ENCODE measurements at places on chromosomes 1 and 21.

- DNase-seq, result no peak
Observed at GRCh38 chr1:35708441-35708921, 10.2 kb downstream of the C1orf216 start.

- no peak for DNase-seq
Observed at GRCh38 chr1:26524181-26524580, 5.4 kb upstream of the RPS6KA1 start.

DNA sequence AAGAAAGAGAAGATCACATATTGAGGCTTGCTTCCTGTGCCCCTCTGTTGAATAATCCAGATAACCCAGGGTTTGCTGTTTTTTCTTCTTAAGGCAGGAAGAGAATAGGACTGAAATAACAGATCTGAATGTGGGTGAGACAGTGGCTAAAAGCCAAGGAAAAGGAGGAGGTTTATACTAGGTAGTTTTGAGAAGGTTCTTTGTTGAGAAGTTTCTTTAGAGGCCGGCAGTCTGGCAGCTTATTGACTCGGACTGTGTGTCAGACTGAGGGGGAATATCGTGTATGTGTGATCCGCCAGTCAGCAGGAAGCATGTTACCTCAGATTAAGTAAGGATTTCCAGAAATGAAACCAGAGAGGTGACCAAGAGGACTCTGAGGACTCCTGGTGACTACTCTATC lies 119.8 kb downstream of the PLA2G4A start:
- no peak for DNase-seq

DNA sequence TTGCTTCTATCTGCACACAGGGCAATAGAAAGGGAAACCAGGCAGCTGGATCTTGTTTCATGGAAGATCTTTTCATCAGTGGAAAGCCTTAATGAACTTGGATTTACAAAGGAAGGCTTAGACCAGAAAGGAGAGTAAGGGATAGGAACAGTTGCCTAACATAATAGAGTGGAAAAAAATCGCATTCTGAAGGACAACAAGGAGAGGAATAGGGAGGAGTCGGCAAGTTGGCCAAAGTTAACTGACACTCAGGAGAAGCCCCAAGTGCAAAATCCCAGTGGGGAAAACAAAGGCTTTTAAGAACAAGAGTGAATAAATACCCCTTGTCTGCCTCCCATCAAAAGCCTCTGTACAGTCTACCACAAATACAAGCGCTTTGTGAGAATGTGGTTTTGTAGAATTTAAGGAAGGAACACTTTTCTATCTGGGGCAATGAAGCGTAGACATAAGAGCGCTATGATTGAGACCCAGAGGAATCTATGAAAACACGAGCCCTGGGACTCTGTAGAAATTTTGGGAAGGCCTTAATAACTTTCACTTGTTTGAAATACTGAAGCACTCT lies 74.1 kb downstream of the ZNF648 start:
- DNase-seq, result no peak

DNA sequence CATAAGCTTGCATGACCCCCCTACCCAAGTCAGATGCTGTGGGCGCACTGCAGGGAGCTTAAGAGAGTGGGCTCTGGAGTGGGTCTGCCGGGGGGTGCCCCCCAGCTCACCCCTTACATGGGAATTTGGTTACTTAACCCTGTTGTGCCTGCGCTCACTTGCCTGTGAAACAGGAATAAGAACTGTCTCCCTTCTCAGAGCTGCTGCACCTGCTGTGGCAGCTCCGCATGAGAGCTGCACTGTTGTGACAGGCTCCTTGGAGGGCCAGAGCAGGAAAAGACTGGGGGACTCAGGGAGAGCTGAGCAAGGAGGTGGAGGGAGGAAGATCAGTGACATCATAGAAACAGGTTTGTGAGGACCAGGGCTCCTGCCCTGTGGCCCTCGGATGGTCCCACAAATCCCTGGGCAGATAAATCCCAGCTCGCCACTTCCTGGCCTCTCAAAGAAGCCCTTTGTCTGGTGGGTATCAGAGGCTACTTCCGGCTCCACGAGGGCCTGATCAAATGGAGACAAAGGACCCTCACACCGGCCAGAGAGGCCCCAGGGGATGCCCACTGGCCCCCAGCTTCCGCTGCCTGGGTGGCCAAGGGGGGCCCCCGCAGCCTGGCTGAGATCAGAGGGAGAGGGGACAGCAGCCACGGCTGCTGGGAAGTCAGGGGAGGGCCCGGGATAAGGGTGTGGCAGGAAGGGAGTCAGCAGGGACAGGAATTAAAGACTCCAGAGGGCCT lies 28.9 kb upstream of the LAPTM5 start:
- DNase-seq, result no peak

DNA sequence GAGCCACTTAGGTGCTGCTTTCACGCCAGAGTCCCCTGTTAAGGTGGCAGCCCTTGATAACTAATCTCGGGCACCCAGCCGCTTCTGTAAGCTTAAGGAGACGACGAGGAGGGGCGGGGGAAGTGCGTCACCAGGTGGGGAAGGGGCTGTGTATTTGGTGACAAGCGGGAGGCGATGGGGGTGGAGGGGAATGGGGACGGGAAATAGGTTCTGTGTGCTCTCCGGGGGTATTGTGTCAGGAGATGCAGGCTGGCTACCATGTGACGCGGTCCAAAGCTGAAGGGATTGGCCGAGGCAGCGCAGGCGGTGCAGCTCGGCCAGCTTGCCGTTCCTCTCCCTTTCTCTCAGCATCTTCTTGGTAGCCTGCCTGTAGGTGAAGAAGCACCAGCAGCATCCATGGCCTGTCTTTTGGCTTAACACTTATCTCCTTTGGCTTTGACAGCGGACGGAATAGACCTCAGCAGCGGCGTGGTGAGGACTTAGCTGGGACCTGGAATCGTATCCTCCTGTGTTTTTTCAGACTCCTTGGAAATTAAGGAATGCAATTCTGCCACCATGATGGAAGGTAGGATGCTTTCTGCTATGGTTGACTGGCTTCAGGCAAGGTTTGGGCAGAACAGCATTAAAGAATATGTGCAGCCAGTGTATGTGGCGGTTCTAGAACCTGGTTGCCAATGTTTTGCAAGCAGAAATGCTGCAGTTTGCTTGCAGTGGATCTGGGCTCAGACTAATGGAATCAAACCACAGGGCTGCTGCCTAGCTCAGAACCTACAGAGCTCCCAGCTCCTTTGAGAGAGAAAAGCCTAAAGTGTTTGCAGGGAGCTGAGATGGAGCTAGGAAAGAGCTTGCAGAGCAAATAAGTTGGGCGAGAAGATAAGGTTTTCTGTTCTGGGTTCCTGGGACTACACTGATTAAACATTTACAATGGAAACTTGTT lies at the start of gene SGIP1:
Gene SGIP1 (plus strand): TSS at position 350 of the 937 bp plus-strand sequence. CDS start 206 bp downstream, at position 556.
- no peak for DNase-seq

GRCh38 chr1:110875216-110875731 lies 2.3 kb downstream of the CD53 start:
- no peak for DNase-seq

DNA sequence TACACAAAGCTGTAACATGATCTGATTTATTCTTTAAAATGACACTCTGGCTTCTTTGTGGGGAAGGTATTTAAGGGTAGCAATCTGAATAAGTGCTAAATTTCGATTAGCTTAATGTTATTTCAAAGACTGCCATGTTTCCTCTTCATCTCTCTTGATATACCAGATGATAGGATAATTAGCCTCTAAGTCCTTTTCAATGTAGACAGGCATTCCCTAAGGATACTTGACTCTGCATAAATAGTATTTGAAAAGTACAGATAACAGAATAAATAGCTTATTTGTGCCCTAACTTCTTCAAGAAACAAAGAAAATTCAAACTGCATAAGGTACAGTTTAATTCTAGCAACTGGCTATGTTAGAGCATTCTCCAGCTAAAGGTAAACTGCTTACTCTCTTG lies 46.2 kb downstream of the ARHGAP29 start:
- no peak for DNase-seq

DNA sequence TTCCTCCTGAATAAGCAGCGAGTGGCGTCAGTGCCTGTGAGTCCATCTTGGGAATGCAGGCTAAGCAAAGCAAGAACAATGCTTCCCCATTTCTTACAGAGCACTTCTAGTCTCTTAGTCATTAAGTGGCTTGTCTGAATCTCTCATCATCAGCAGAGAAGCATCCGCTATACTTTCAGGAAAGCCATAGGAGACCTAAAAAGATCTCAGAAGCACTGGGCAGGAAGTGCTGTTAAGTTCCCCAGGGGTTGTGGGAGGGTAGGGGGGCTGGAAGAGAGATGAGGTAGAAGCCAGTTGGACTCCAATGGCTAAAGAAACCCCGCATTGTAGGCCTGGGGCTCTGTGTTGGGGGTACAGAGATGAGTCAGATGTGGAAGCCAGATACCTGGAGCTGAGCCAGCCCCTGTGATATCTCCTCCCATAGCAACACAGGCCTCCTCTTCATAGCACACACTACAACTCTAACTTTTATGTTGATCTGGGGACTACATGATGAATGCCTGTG lies 44.9 kb downstream of the SYT6 start:
- DNase-seq, result no peak

GRCh38 chr21:42475036-42475435 lies 21.0 kb downstream of the RSPH1 start:
- DNase-seq, result no peak

GRCh38 chr1:163346326-163346870 lies 24.6 kb downstream of the NUF2 start:
- no peak for DNase-seq

DNA sequence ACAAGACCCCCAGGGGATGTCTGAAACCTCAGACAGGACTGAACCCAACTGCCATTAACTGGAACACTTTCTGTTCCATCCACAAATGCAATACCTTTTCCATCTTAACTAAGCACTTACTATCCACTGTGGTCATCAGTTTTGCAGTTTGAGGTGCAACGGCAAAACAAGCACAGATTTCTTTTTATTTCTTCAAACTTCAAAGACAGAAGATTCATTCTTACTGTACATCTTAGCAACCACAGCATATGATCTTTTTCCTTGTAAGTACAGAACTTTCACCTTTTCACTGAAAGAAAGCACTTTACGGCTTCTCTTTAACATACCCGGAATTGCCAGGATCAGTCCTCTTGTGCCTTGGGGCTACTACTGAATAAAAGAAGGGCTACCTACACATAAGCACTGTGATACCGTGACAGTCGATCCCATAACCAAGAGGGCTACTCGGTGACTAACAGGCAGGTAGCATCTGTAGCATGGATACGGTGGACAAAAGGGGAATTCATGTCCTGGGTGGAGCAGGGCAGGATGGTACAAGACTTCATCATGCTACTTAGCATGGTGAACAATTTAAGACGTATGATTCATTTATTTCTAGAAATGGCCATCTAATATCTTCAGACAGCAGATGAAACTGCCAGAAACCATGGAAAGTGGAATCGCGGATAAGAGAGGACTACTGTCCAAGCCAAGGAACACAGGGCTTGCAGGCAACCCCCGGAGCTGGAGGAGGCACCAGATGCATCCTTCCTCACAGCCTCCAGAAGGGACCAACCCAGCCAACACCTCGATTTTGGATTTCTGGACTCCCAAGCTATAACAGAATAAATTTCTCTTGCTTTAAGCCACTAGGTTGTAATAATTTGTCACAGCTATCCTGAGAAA lies 18.4 kb downstream of the ERG start:
- no peak for DNase-seq

DNA sequence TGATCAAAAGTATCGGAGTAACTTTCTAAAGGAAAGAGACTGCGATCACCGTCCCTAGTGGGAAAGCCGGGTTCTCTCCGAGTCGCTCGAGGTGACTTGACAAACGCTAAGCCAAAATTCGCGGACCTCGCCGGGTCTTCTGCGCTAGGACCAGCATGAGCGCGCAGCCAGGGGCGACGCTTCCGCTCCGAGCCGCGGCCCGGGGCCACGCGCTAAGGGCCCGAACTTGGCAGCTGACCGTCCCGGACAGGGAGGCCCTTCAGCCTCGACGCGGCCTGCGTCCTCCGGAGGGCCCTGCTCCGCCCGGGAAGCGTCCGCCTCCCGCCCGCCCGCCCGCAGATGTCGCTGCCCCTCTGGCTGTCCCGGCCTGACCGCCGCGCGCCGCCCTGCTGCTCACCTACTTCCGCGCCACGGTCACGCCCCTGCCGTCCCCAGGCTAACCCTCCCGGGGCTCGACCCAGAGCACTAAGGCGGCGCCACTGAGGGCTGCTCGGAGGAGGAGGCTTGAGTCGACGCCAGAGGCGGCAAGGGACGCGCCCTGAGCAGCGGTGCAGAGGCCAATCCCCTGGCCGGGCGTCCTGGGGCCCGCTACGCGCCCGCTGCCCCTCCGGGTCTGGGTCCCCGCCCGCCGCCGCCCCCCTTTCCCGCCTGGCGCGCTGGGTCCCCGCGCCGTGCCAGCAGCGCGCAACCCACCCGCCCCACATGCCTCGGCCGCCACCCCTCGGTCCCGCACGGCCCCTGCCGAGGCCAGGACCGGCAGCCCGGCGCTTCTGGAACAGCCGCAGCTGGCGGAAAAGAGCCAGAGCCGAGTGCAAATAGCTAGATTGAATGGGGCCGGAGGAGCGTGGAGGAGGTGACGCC lies 896 bp upstream of the DUSP10 start:
- DNase-seq, result peak; percentile 19

DNA sequence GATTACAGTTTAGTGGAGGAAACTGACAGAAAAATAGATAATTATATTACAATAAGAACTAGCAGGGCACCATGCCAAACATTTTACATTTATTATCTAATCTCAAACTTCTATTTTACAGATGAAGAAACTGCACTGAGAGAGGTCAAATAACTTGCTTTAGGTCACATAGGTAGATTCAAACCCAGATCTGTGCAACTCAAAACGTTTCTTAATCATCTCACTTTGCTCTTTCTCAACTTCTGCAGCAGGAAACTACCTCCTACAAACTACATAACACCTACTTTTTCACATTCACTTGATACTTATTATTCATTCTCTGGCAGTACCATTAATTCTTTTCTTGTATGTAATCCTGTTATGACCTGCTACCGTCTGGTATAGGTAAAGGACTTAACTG lies 49.9 kb upstream of the BCL10 start:
- DNase-seq, result no peak

GRCh38 chr21:42663200-42663750 lies 9.9 kb downstream of the PDE9A start:
- no peak for DNase-seq

GRCh38 chr1:167328816-167329483 lies 108.3 kb downstream of the POU2F1 start:
- no peak for DNase-seq

GRCh38 chr1:40625476-40626382 lies 39.8 kb downstream of the RIMS3 start:
- DNase-seq, result no peak

GRCh38 chr1:157785248-157785647 lies 8.3 kb upstream of the FCRL2 start:
- no peak for DNase-seq

GRCh38 chr21:45944601-45945000 lies 37.0 kb upstream of the COL6A1 start:
- DNase-seq, result no peak

All from HFF-Myc (cell line).